Stimulated activated CD8-positive, alpha-beta memory T cell treated with anti-CD3 and anti-CD28 coated beads, Interleukin-7, amount 100 ng/mL, for 24 hours (primary cell): ENCODE measurements at places on chromosomes 5 and 9.

GRCh38 chr5:50849554-50849953 is 183.1 kb downstream of the PARP8 start:
- no peak for DNase-seq

DNA sequence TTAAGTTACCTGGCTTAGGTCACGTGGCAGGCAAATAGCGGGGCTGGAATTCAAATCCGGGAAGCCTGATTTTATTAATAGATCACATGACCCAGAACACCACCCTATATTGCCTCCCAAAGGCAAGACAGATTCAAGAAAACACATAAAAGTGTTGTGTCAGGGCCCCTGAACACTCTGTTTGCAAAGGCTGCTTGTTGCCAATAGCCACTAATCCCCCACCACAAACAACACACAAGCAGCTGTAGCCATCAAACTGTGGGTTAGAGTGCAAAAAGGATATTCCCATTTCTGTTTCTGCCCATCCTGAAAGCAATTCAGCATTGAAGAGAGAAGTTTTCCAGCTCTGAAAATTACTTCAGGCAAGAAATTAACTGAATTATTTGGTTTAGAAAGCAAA is 358.9 kb upstream of the RFX3 start:
- no peak for DNase-seq

GRCh38 chr9:92425474-92425873 is 1.2 kb upstream of the OMD start:
- no peak for DNase-seq

GRCh38 chr9:88425538-88425950 is 37.3 kb downstream of the SPIN1 start:
- no peak for DNase-seq

GRCh38 chr5:154284433-154284832 is 93.9 kb downstream of the GALNT10 start:
- no peak for DNase-seq

- DNase-seq, result no peak
Measured at GRCh38 chr5:143019614-143020515, 249.7 kb downstream of the ARHGAP26 start.

DNA sequence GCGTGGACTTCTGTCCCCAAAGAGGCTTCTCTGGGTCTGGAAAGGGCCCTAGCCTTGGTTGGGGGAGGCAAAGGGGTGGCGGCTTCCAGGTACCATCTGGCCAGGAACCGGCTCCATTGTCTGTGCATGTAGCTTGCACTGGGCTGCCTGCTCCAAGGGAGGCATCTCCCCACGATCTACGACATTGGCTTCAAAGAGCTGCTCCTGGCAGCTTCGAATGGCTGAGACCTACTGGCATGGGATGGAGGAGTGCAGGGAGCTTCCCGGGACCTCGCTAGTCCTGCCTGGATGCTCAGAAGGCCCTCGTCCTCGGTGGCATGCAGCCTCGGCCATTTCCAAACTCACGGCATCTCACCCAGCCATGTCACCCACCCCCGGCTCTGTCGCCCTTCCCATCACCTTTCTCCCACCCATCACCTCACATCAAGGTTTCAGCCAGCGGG is 137.8 kb downstream of the KCNIP1 start:
- DNase-seq, result no peak

DNA sequence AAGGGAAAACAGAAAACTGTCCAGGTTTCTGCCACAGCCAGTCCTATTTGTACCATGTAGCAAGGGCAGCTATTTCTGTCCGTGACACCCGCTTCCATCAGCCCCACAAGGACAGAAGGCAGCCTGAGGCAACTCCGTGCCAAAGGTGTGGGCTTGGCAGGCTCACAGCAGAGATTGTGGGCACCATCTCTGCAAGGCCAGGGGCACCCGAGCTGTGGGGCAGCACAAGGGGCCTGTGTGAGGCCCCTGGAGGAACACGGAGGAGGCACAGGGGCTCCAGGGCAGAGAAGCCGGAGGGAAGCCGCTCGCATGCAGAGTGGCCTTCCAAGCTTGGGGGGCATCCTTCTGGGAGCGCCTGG is 43.5 kb downstream of the COL23A1 start:
- no peak for DNase-seq

GRCh38 chr5:143913008-143913752 is 101.2 kb downstream of the HMHB1 start:
- DNase-seq, result no peak

- no peak for DNase-seq
Measured at GRCh38 chr5:53554444-53554843, 6.0 kb upstream of the NDUFS4 start.

DNA sequence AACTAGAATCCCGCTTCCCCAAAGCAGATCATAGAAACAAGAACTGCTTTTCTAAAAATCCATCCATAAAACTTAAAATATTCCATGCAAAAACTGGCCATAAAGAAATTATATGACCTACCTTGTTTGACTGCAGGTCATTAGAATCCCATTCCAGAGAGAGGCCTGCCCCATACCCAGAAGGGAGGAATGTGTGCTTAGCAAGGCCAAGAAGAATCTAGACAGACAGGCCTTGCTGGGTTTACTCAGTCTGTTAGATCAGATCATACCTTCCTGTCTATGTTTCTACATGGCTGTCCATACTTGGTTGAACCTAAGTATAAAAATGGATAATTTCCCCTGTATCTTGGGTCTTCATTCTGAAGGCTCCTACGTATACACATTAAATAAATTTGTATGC is 358.8 kb upstream of the TRPC7 start:
- no peak for DNase-seq

DNA sequence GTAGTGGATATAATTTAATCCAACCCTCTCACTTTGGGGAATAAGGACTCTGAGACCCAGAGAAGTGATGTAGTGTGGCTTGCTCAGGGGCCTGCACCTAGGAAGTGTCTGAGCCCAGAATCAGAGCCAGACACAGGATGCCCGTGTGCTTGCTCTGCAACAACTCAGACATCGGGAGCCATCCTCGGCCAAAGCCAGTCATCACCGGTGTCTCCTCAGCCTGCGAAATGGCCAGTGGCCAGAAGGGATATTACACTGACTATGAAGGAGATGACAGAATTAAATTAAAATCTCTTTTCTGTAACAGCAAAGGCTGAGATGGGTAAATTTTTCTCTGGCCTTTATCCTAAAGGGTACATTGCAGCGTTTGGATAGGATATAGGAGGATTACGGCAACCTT is 102.9 kb downstream of the MARCHF11 start:
- no peak for DNase-seq

GRCh38 chr5:81533629-81534405 is 139.9 kb upstream of the ACOT12 start:
- DNase-seq, result no peak

GRCh38 chr5:109566361-109566760 is 123.4 kb upstream of the MAN2A1 start:
- DNase-seq, result no peak

- DNase-seq, result no peak
Measured at GRCh38 chr5:16978296-16978695, 42.2 kb upstream of the MYO10 start.

GRCh38 chr5:167916261-167916691 is 375.2 kb upstream of the WWC1 start:
- no peak for DNase-seq
